NCI-H1694 treated with DMSO at 0.1 percent for 48 hours (cell line): ENCODE measurements at places on chromosomes 6 and 20.
A peak's percentile ranks its signal among the peaks of the same experiment; 100 is the strongest.

DNA sequence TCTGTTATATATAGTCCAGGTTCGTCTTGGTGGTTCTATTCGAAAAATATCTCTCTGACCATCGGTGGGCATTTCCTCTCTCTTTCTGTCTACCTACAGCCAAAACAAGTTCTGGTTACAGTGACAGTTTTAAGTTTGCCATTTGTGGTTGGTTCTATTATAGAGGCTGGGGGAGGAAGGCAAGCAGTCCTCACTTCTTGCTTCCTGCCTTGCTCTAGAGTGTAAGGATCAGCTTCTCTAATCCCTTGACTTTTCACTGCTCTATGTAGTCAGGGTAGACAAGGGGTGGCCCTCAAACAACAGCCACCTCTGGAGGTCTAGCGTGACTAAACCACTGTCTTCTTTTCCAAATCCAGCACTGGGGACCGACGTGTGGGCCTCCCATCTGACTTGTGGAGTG, 16.1 kb downstream of the E2F3 start:
- no peak for DNase-seq

- DNase-seq, result no peak
Measured at GRCh38 chr6:48550603-48551002, 439.6 kb upstream of the PTCHD4 start.

DNA sequence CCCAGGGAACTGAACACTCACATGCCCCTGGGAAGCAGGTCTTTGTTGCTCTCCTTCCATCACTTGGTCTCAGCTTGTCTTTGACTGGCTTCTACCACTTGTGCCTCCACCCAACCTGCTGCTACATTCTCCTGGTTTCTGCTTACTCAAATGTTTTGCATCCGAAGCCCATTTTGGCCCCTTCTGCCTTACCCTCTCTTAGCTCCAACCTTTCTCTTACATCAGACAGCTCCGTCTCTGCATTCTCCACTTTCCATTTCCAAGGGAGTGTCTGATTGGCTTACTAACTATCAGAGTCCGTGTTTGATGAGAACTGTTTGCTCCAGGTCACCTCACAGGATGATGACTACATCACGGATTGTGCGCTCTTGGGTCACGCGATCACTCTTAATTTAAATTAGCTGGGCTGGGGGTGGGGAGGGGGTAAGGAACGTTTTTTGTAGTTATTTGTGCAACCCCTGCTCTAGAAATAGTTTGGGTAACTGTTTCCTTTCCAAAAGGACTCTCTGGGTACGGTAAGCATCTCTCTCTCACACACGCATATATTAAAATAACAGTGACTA, 844 bp upstream of the ABRACL start:
- peak; percentile 21 for DNase-seq

DNA sequence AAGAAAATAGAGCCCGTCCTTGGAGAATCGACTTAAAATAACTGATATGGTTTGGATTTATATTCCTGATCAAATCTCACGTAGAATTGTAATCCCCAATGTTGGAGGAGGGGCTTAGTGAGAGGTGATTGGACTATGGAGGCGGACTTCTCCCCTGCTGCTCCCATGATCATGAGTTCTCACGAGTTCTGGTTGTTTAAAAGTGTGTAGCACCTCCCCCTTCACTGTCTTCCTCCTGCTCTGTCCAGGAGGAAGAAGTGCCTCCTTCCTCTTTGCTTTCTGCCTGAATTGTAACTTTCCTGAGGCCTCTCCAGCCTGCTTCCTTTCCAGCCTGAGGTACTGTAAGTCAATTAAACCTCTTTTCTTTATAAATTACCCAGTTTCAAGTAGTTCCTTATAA, 529.2 kb downstream of the HAO1 start:
- DNase-seq, result no peak

GRCh38 chr6:53309059-53309900, 39.5 kb downstream of the ELOVL5 start:
- no peak for DNase-seq

- no peak for DNase-seq
Measured at GRCh38 chr6:25306379-25306778, 27.2 kb downstream of the CARMIL1 start.

DNA sequence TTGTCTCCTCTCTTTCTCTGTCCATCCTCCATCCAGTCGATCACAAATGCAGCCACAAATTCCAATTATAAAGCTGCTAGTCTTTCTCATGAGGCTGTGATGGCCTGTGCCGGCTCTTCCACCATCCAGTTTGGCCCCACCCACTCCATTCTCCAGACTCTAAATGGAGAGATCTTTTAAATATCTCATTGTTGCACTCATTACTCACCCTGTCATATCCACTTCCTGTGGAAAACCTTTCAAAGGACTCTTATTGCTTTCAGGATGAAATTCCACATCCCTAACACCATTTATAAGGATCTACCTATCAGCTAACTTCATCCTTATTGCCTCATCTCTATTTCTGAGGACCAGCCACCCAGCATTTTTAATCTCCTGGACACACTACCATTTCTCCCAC, 70.6 kb downstream of the NRN1 start:
- DNase-seq, result no peak

- peak; percentile 85 for DNase-seq
Measured at GRCh38 chr20:14536738-14537137, 199.3 kb upstream of the FLRT3 start.

GRCh38 chr20:50498071-50498776, 12.0 kb upstream of the PTPN1 start:
- no peak for DNase-seq

DNA sequence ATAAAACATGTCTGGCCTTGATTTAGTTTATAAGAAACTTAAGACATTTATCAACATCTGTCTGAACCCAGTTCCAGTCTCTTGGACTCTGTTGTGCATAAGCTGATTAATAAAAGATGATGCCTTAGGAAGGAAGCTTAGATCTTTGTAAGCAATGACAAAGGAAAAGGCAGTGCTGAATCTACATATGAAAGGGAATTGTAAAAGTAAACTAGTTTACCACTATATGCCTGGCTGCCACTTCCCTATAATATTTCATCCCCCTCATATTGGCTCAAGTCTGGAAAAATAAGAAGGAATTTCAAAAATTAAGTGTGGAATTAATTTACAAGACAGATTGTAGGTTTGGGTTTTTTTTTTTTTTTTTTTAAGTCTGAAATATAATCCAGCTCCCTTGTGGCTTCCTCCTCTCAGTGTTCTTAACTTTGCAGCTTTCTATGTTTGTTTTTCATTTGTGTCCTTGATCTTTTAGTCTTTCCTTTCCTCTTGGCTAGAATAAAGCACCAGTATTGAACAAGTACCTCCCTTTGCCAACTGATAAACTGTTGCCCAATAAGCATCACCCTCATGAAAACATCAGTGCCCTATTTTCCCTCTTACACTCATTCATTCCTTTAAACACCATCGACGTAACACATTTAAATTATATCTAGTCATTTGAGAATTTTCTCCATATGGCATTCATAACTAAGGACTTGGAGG, 146.7 kb upstream of the TBX18 start:
- no peak for DNase-seq

- no peak for DNase-seq
Measured at GRCh38 chr6:5506597-5506996, 245.3 kb downstream of the FARS2 start.

- no peak for DNase-seq
Measured at GRCh38 chr6:113451049-113451448, 406.1 kb upstream of the MARCKS start.

GRCh38 chr20:47389867-47390347, 33.4 kb upstream of the ZMYND8 start:
- DNase-seq, result no peak
